ENCODE measurements at places on chromosomes 3 and 15.
A peak's percentile ranks its signal among the peaks of the same experiment; 100 is the strongest.

- DNase-seq: peak; percentile 57
Observed at GRCh38 chr3:71930056-71930991, 145.4 kb upstream of the PROK2 start.

DNA sequence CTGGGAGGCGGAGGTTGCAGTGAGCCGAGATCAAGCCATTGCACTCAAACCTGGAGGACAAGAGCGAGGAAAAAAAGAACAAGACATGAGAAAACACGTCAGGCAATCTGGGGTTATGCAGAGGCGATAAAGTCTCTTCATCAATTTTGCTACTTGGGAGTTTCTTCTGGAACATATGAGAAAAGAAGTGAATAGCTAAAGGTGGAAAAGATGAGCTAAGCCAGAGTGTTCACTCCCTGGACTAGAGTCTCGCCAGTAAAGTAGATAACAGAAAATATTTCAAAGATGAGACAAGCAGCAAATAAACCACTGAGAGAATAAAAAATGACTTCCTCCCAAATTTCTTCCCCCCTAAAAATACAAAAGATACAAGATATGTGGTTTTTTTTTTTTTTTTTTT lies 188.4 kb upstream of the HES1 start:
- no peak for DNase-seq

- DNase-seq: no peak
Observed at GRCh38 chr3:139443186-139443585, 33.1 kb downstream of the RBP2 start.

DNA sequence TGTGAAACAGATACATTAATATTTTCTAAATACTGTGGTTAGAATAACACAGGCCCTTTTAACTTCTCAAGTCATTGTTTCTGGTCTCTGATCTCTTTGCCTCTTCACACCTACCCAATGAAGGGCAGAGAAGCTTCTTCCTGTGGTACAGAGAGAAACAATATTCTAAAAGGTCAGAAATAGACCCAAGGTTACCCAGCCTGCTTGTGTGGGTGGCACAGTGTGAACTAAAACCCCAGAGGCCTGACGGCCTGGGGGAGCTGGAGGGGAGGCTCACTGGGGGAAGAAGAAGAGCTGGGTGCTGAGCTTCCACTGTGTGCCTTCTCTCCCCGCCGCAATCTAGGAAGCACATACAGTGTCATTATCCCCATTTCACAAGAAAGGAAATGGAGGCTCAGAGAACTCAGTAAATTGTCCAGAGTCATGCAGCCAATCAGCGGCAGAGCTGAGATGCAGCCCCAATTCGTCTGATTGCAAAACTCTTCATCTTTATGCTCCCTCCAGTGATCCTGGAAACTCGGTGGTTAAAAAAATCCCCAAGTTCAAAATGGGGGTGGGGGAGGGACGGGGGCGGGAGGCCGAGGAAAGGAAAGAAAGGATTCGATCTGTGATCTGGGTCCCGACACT lies 64.1 kb upstream of the HEG1 start:
- DNase-seq: peak; percentile 66

DNA sequence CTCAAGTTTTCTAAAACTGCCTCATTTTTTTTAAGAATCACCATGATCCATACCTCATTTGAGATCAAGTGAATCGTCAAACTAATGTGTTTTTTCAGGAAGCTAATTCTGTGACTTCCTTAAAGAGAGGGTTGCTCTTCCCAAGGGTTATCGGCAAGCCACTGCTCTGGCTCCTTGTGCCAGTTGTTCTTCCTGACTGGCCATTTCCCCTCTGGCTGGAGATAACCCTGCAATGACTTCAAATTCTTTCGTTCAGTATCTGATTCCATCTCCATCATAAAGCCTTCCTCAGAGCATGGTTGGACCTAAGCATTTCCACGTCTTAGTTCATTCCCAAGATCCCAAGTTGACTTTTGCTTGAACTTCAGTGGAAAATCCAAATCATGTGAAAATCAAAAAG lies 167.1 kb downstream of the MECOM start:
- DNase-seq: no peak

DNA sequence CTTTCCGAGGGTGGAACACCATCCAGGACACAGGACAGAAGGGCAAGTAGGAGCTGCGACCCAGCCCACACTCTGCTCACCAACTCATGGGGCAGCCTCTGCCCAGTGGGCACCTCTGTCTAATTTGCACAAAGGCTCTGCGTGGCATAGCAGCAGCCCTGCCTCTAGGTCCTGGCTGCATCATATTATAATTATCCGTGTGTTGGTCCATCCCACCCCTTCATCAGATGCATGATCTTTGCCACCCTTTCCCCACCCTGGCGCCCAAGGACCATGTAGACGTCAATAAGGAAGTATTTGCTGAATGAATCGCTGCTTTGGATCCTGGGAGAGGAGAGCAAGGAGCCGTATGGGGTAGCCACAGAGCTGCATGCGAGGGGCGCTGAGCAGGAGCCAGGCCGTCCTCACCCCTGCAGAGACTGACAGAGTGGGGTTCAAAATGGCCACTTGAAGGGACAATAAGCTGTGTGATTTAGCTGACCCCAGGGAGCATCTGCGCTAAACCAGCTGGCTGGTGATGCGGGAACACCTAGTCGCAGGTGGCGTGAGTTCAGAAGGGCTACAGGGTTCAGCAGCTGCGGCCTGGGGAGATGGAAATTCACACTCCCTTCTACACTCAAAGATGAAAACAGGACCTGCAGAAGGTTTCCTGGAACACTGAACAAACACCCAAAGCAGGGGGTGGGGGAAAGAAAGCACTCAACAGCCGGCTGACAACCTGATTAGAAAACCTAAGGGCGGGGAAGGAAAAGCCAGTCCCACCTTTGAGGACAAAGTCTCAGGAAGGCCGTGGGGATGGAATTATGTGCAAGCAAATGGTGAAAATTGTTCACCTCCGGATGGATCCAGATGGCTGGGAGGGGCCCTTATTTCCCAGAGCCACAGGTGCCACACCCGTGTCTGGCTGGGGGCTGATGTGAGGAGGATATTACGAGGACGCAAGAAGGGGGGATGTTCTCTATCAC lies 6.4 kb downstream of the MGLL start:
- DNase-seq: no peak

DNA sequence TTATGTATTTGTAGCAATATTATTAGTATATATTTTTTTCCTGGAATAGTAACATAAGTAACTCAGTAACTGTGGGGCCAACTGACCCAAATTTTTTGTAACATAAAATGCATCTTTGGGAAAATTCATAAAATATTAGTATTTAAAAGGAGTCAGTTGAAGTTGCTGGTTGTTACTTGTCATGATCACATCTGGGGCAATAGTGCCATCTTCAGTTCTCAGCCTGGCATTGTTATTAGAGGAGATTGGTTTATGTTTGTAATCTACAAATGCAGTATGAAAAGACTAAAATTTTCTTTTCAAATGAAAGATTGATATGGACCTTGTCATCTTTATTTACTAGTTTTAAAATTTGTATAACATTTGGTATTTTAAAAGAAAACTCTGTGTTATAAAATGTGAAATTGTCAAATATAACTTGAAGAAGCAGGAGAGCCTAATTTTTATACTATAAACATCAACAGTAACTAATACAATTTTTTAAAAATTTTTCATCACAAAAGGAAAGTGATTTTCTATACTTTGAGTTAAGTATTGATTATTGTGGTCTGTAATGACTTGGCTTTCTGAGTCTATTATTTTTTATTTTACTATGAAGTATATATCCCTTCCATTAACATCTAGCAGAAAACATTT lies 38.8 kb upstream of the MLF1 start:
- peak; percentile 52 for DNase-seq

DNA sequence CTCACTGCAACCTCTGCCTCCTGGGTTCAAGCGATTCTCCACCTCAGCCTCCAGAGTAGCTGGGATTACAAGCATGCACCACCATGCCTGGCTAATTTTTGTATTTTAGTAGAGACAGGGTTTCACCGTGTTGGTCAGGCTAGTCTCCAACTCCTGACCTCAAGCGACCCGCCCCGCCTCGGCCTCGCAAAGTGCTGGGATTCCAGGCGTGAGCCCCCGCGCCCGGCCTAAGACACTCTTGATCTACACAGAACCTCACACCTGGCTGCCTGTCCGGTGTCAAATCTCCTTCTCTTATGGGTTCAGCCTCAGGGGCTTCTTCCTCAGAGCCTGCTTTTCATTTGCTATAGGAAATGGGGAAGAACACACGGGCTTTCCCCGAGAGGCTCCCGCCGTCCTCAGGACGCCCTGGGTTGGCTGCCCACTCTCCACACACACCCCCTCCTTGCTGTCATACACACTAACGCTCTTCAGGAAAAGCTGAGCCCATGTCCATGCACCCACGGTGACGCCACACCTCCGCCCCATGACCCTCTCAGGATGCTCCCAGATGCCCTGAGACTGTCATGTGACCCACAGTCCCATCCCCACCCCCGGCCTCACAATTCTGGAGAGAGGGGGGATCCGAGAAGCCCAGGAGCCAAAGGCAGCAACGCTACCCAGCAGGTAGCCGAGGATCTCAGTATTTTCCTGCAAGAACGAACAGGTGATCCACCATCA lies 10.4 kb downstream of the TMEM44 start:
- no peak for DNase-seq

GRCh38 chr3:48301800-48302166 lies 31.7 kb downstream of the SPINK8 start:
- peak; percentile 22 for DNase-seq
